ENCODE measurements at places on chromosomes 13 and 19. TPM values are rescaled to one million over a fixed set of nuclear protein-coding genes. Genes with fewer than 3 reads are reported as not detected.

Gene PSG2
- not detected for total RNA-seq

Gene KCNJ14
- total RNA-seq = 4.7 TPM

Gene SSC5D
- total RNA-seq = 2.1 TPM

Gene B3GNT3
- total RNA-seq = 12.1 TPM

Gene OR7C1
- total RNA-seq = 4.4 TPM

Gene DACH1
- 2.3 TPM for total RNA-seq
